Stimulated activated CD4-positive, alpha-beta T cell treated with anti-CD3 and anti-CD28 coated beads, Interleukin-12 subunit alpha, Interleukin-12 subunit beta, amount 100 ng/mL, for 48 hours (primary cell): ENCODE measurements at places on chromosomes 13 and 19.

DNA sequence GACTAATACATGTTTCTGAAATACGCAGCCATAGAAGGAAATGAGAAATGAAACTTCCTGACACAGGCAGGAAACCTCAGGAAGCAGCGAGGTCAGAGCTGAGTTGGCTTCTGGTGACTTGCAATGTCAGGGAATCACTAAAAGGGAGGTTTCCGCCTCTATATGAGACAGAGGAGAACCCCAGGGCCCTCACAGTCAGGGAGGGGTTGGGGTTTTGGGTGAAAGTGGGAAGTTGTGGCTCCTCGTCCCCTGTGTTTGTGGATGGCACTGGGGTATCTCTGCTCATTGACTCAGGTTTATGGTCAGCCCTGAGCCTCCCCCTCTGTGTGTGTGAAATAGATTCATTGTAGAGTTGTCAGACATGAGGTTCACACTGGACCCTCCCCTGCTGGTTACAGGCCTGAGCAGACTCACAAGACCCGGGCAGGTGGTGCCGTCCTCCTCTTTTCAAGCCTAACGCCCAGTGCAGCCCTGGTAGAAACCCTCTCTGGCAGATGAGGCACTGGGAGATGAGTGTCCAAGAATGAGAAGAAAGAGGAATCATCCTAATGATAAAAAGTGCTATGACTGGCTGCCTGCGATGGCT is 5.5 kb upstream of the LILRA6 start:
- DNase-seq, result peak; percentile 35

GRCh38 chr19:3398900-3399278 is 32.5 kb downstream of the NFIC start:
- no peak for DNase-seq

DNA sequence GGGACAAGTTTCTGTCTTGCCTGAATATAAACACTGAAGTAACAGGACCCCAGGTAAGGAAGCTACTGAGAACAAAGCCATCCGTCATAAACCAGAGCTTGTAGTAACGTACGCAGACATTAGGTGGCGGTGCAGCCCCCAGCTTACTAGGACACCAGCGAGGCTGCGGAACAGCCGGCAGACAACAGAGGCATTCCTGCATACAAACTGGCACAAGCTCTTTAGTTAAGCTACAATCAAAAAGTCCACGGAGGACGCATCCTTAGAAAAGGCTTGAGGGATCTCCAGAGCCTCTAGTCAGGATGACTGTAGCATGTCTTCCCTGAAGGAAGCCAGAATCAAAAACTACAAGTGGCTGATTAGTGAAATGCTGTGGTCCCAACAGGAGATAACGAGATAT is 26.2 kb downstream of the ZNF160 start:
- no peak for DNase-seq

DNA sequence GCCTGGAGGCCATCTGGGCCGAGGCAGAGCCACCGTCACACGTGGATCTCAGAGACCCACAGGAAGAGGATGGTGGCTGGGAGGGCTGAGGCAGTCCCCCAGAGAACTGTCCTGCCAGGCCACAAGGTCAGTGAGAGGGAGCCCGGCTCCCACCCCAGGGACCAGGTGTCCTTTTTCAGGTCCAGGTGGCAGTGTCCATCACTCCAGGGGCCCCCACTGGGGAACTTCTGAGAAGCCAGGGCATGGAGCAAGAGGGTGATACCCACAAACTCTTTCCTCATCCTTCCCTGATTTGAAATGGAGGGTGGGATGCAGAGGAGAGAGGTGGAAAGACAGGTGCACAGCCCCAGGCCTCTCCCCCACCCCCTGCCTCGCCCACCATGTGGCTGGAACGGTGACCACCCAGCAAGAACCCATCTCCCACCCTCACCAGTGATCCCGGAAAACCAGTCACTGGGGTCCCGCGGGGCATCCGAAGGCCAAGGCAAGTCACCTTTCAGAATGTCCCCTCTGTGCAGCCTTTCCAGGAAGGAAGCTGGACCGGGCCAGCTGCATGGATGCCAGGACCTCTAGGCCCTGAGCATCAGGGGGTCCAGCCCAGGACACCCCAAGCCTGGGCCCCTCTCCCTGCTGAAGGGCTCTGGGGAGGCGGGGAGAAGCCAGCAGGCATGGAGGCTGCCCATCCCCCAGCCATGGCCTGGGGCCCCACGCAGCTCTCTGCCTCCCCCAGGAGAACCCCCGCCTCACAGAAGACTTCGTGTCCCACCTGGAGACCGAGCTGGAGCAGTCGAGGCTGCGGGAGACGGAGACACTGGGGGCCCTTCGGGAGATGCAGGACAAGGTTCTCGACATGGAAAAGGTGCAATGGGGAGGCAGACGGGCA is 14.1 kb downstream of the PRR36 start:
- no peak for DNase-seq
